GM23248 (cell line): ENCODE measurements at places on chromosomes 1 and 21. TPM values are rescaled to one million over a fixed set of nuclear protein-coding genes. Genes with fewer than 3 reads are reported as not detected.

DNA sequence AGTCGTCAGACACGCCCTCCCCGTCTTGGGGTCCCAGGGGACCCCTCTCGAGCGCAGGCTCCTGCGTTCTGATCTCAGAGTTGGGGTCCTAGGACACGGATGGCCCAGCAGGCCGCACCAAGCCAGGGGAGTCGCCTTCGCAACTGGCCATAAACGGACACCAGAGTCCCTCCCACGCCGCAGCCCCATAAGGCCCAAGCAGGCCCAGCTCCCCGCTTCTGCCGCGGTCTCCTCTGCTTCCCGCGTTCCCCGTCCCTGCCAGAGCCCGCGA, 633 bp downstream of the DMRTA2 start:
- H3K36me3 ChIP-seq, result no peaks in the 10 kb centered on the region
- H3K4me3 ChIP-seq, result no peak overlapping the region
- no peaks in the 10 kb centered on the region for H3K4me1 ChIP-seq
- H3K27ac ChIP-seq, result no peak overlapping the region
- no peak for DNase-seq
- peaks cover 98% of the 10 kb centered on the region for H3K27me3 ChIP-seq

IQGAP3 gene
- 12.5 and 14.7 TPM in 2 replicates for total RNA-seq

- DNase-seq, result no peak
- no peak overlapping the region for H3K27ac ChIP-seq
- no peak overlapping the region for H3K4me3 ChIP-seq
- H3K4me1 ChIP-seq, result no peaks in the 10 kb centered on the region
These were observed 59.4 kb downstream of the RUNX3 start for GRCh38 chr1:24870551-24871195.

DNA sequence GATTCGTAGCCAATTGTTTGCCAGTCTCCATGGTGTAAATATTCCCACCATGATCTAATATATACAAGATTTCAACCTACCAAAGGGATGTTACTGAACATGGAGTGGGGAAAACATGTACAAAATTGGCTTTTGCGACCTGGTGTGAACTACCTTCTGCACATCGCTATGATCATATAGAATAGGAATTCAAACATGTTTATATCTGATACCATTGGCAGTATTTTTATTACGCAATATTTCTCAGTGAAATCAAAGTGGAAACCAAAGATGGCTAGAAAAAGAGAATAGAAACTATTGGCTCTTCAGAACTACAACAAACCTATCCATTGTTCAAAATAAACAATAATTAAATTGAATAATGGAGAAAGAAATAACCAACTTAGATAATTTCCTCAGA, 285.1 kb downstream of the TPR start:
- no peaks in the 10 kb centered on the region for H3K36me3 ChIP-seq
- no peak for DNase-seq
- H3K27me3 ChIP-seq, result no peaks in the 10 kb centered on the region
- H3K27ac ChIP-seq, result no peak overlapping the region
- peaks cover 17% of the 10 kb centered on the region for H3K4me1 ChIP-seq

- DNase-seq, result no peak
- H3K27me3 ChIP-seq, result no peaks in the 10 kb centered on the region
- no peak overlapping the region for H3K27ac ChIP-seq
- no peaks in the 10 kb centered on the region for H3K4me1 ChIP-seq
These were observed 19.5 kb downstream of the ACTN2 start for GRCh38 chr1:236705771-236706170.

GRCh38 chr1:2372551-2373490, 18.5 kb downstream of the MORN1 start:
- no peak overlapping the region for H3K4me3 ChIP-seq
- H3K27me3 ChIP-seq, result no peaks in the 10 kb centered on the region
- no peaks in the 10 kb centered on the region for H3K36me3 ChIP-seq
- H3K27ac ChIP-seq, result no peak overlapping the region
- no peaks in the 10 kb centered on the region for H3K4me1 ChIP-seq

DNA sequence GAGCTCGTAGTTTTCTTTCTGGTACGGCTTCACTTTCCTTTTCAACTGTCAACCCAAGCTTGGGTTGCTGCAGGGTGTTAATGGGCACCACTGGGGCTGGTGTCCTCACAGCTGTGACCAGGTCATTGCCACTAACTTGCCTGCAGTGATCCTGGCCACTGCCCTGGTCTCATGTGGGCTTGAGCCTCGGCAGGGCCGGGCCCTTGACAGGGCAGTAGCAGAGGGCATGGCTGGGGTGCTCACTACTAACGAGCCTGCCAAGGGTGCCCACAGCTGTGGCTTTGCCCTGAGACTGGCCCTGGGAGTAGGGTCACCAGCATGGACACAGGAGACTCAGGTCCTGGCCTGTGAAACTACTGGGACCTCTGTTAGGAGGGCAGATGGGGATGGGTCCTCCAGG, 31.5 kb upstream of the GNPAT start:
- DNase-seq, result no peak
- no peaks in the 10 kb centered on the region for H3K36me3 ChIP-seq
- H3K4me3 ChIP-seq, result no peak overlapping the region
- no peaks in the 10 kb centered on the region for H3K4me1 ChIP-seq
- peaks cover 12% of the 10 kb centered on the region; the same call in 1 of the 2 replicates for H3K27me3 ChIP-seq

GRCh38 chr1:43034778-43035177, 76.1 kb upstream of the SLC2A1 start:
- no peaks in the 10 kb centered on the region for H3K4me1 ChIP-seq
- no peak overlapping the region for H3K27ac ChIP-seq
- no peaks in the 10 kb centered on the region for H3K36me3 ChIP-seq
- no peak overlapping the region for H3K4me3 ChIP-seq
- no peak for DNase-seq
- peaks cover 8% of the 10 kb centered on the region; the same call in 1 of the 2 replicates for H3K27me3 ChIP-seq

- no peak overlapping the region for H3K27ac ChIP-seq
- H3K27me3 ChIP-seq, result no peaks in the 10 kb centered on the region
- DNase-seq, result peak; percentile 57
- H3K4me1 ChIP-seq, result no peaks in the 10 kb centered on the region
These were observed 1.7 kb upstream of the VWA1 start for GRCh38 chr1:1433804-1434130.

DNA sequence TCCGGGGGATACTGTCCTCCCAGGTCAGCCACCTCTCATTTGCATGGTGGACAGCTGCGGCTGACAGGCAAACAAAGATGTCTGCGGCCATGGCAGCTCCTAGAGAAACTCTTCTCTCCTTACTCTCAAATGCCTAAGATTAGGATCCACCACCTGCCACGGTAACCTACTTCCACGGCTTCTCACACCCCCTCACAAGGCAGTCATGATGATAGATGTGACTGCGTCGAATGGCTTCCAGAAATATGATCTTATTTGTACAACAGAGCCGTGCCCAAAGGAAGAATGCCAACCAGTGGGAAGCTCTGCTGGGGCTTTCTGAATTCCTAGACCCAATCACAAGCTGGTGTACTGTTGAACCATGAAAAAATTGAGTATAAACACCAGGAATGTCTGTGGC, 73.4 kb downstream of the BACE2 start:
- H3K4me3 ChIP-seq, result no peak overlapping the region
- no peaks in the 10 kb centered on the region for H3K27me3 ChIP-seq
- no peak for DNase-seq
- H3K27ac ChIP-seq, result no peak overlapping the region
- peaks cover 15% of the 10 kb centered on the region; the same call in 1 of the 2 replicates for H3K36me3 ChIP-seq

- no peak overlapping the region for H3K27ac ChIP-seq
- H3K36me3 ChIP-seq, result no peaks in the 10 kb centered on the region
- peaks cover 97% of the 10 kb centered on the region for H3K27me3 ChIP-seq
- DNase-seq, result peak; percentile 81
These were observed 985 bp downstream of the SYT6 start for GRCh38 chr1:114152508-114153260.

LCE2A gene
- total RNA-seq, result 9.9 and 12.1 TPM in 2 replicates

- H3K36me3 ChIP-seq, result no peaks in the 10 kb centered on the region
- H3K4me1 ChIP-seq, result peaks cover 35% of the 10 kb centered on the region
- no peak for DNase-seq
- no peak overlapping the region for H3K27ac ChIP-seq
These were observed 22.8 kb upstream of the CTBS start for GRCh38 chr1:84597011-84597410.

PYHIN1 gene
- not detected in 2 replicates for total RNA-seq
